T-helper 1 cell treated with Interleukin-12 subunit alpha and Interleukin-12 subunit beta and Interleukin-4 antibody, amounts not matched to agents 30 ng/mL and 1 ng/mL, for 36 hours (primary cell): ENCODE measurements at places on chromosomes 1 and 21. TPM values are rescaled to one million over a fixed set of nuclear protein-coding genes. Genes with fewer than 3 reads are reported as not detected.

The FMO1 gene
- total RNA-seq: not detected in 2 replicates

The EPHA8 gene
- total RNA-seq: not detected in 2 replicates

The S100A8 gene
- total RNA-seq: not detected in 2 replicates

The CHI3L2 gene
- 19.1 and 23.9 TPM in 2 replicates for total RNA-seq

The FAM163A gene
- not detected in 2 replicates for total RNA-seq

The NPPB gene
- not detected in 2 replicates for total RNA-seq

The ADAM30 gene
- total RNA-seq: not detected in 2 replicates
